ENCODE measurements at places on chromosomes 16 and 17.

GRCh38 chr17:81398832-81399411 lies 3.7 kb downstream of the BAHCC1 start:
- DNase-seq, result no peak

DNA sequence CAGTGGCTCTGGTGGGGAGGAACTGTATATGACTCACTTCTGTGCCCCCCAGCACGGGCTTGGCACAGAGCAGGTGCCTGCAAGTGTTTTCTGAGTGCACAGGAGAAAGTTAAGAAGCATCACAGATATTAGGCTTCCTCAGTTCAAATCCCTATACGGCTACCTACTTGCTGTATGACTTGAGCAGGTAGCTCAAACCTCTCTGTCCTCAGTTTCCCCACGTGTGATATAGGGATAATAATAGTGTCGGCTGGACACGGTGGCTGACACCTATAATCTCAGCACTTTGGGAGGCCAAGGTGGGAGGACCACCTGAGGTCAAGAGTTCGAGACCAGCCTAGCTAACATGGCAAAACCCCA lies 95.7 kb downstream of the C16orf78 start:
- no peak for DNase-seq

DNA sequence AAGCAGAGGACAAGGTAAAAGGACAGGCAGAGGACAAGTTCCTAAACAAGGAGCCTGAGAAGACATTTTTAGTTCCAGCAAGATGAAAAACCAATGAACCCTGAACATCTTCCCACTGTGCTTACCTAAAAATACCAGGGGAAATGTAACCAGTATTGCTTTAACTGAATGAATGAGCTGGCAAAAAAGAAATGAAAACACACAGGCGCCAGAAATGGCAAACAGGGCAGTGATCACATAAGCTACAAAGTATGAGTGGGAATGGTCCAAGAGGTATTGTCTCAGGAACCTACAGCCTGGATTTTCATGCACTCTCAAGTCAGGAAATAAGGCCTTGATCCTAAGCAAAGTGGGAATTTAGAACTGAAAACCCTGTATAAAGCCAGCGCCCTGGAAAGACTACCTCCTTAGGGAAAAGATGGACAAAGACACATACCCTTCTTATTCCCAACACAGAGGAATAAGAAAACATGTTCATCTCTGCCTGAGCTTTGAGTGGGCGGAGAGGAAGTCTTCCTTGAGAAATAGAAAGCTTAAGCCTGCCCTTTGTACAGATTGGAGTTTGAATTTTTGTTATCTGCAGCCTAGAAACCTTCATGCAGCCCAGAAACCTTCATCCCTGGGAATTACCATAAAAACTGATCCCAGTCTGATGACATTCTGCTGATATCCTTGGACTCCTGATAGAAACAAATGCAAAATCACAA lies 2.1 kb downstream of the CMTM2 start:
- DNase-seq, result no peak

DNA sequence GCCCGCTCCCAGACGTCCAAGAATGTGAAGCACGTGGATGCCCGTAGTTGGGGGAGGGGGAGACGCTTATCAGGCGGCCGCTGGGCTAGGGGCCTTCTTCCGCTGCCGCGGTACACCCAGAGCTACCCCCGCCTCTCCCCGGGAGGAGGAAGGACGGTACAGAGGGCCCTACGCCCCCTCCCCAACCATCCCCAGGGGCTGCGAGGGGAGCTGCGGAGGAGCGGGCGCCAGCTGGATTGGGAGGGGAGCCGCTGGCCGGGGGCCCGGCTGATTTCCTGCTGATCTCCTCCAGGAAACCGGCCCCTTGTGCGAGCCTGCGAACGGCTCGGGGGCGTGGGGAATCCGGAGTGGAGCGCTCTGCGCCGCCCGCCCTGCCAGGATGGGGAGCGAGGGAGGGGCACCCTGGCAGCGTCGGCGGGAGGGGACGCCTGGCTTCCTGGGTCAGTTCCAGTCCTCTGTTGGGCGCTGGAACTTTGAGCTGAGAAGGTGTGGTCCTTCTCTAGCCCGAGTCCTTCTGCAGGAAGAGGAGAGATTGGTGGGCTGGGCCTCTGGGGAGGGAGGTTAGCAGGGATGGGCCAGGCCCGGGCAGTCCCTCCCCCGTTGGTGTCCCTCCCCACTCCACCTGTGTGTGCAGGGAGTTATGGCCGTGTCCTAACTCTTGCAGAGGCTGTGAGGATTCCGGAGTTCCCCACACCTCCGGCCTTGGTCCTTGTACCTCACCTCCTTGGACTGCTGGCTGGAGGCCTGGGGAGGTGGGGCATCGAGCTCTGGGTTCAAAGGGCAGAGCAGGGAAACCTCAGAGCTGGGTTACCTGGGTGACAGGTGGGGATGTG lies 19.2 kb downstream of the GJD3 start:
- no peak for DNase-seq

DNA sequence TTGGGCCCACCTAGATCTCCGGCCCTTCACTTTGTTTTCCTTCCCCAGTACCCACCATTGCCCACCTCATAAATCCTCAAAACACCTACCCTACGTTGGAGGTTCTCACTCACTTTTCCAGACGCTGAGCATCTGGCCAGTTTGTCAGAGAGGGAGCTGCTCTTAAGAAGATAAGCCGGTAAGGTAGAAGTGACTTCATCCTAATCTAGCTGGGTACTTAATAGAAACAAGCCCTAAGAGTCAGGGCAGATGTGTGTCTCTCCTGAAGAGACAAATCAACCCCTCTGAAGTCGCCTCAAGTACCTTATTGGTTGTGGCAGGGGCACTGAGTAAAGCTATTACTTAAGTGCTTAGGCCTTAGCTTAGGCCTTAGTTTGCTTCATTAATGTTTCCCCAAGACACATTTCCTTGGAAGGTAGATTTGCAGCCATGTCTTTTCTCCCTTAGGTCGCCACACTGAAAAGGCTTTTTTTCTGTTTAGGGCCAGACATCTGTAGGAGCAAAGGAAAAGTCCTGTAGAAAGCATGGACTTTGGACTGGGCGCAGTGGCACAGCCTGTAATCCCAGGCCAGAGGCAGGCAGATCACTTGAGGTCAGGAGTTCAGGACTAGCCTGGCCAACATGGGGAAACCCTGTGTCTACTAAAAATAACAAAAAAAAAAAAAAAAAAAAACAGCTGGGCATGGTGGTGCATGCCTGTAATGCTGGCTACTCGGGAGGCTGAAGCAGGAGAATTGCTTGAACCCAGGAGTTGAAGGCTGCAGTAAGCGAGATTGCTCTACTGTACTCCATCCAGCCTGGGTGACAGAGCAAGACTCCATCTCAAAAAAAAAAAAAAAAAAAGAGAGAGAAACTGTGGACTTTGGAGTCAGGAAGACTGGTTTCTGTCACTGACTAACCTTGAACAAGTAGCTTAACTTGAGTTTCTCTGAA lies 1.0 kb downstream of the TACO1 start:
- no peak for DNase-seq

DNA sequence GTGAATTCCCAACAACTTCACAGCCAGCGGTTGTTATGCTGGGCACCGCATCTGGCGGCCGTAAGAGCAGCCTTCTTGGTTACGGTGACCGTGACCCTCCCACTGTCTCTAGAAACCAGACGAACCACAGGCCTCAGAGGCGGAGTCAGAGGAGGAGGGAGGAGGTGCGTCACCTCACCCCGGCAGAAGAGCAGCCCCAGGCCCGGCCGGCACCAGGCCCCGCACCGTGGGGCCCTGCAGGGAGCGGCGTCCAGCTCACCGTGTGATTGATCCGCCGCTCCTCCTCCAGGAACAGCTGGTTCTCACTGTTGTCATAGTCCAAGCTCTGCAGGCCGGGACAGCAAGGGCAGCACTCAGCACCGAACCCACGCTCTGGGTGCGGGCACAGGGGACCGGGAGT lies 13.7 kb downstream of the CLCN7 start:
- DNase-seq, result no peak

GRCh38 chr16:48433116-48433849 lies 48.1 kb upstream of the SIAH1 start:
- DNase-seq, result no peak

DNA sequence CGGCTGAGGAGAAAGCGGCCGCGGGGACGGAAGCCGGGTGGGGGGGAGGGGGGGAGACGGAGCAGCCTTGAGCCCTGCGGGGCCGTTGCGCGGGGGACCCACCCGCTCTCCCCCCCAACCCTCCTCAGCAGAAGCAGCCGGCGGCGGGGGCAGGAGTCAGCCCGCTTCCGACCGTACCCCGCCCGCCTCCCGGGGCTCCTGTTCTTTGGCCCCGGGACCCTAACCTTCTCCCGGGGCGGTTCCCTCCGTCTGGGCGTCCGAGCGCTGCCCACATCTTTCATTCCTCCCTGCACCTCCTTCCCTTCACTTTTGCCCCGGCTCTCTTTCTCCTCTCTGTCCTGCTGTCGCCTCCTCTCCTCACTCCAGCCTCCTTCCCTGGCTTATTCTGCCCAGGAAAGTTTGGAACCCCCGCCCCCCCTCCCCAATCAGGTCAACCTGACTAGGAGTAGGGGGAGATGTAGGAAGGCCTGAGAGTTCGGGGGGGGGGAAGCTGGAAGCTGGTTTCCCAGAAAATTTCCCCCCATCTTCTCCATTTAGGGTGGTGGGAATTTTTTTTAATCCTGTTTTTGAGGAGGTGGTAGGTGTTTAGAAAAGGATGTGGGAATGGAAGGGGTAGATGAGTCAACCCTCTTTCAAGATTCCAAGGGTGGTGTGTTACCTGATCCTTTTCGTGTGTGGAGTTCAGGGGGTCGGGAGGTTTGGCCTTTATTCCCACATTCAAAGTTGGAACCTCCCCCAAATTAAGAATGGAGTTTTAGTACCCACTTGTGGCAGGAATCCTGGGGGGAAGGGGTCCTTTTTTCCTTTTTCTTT lies 427 bp upstream of the NLK start:
- DNase-seq, result no peak

GRCh38 chr17:20273741-20274500 lies 193.4 kb downstream of the LGALS9B start:
- no peak for DNase-seq

DNA sequence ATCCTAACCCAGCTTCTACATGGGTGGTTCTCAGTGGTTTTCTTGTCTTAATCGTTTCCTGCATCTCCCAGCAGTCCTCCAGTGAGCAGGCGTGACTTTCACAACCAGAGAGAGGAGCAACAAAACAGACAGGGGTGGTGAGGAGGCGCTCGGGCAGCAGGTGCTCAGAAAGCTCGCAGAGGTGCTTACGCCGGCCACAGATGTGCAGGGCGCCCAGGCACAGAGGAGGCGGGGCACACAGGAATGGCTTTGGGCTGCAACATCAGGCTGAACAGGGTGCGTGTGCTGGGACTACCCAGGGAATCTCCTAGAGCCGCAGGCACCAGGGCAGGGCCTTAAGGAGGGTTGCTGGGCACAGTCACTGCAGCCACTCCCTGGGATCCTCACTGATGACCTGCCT lies 32.6 kb downstream of the KLHDC4 start:
- no peak for DNase-seq

GRCh38 chr17:7347630-7348477 lies 4.1 kb upstream of the KCTD11 start:
- DNase-seq, result no peak

DNA sequence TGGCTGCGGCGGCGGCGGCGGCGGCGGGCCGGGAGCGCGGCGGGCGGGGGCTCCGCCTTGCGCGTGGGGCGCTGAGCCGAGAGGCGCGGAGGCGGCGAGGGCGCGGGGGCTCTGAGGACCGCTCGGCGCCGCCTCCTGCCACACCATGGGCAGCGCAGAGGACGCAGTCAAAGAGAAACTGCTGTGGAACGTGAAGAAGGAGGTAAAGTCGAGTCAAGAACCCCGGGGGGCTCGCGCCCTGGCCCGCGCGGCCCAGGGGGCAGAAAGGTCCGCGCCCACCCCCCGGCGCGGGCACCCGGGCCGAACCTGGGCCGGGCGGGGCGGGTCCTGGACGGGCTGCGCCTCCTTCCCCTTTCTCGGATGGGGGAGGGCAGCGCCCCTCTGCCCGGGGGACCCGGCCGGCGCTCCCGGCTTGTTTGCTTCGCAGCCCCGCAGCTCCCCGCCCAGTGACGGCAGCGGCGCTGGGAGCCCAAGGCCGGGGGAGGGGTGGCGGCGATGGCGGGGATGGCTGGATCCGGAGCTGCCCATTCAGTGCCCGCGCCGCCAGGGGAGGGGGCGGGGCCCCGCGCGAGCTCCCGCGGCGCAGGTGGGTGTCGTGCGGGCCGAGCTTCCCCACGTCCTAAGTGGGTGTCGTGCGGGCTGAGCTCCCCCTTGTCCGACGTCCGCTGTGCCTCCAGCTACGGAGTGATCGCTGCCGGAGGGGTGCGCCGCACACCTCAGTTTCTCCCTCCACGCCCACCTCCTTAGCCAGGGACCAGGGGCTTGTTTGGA lies 428 bp downstream of the SGSM2 start:
- DNase-seq, result no peak

DNA sequence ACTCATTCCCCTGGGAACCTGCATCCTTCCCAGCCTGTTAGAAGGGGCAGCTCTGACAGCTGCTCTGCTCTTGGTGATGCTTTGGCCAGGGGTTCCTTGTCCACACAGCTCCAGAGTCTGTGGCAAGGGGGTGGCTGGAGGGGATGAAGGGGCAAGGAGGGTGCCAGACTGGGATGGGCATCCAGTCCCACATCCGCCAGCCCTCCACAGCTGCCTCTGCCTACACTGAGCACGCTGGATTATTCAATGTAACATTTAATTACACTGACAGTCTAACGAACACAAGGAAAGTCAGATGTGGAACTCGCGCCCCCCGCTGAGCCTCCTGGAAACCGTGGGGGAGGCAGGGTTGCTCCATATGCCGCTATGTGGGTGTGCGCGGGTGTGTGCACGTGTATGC lies 101.1 kb downstream of the C16orf78 start:
- DNase-seq, result no peak

- no peak for DNase-seq
Observed at GRCh38 chr16:27182906-27183405, 20.4 kb upstream of the KDM8 start.

- DNase-seq, result no peak
Observed at GRCh38 chr16:91484-91883, 13.5 kb downstream of the MPG start.

GRCh38 chr17:42669977-42670788 lies 6.6 kb downstream of the PLEKHH3 start:
- no peak for DNase-seq

DNA sequence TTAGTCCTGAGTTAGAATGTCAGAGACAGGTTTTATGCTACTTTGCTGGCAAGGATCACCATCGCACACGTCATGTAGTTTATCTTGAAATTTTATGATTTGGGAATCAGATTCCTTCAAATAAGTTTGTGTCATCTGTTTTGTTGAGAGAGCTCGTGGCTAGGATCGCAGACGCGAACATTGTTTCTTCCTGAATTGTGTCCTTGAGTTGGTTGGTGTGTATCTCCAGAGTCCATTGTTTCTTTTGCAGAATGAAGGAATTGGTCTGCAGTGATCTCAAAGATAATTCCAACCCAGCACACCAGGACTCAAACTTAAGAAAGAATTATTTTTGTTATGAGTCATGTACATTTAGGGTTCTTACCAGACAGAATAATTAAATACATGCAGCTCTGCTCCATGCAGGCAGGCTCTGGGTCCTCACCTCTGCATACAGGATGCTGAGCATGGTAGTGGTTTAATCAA lies 51.6 kb downstream of the PRKCA start:
- no peak for DNase-seq

DNA sequence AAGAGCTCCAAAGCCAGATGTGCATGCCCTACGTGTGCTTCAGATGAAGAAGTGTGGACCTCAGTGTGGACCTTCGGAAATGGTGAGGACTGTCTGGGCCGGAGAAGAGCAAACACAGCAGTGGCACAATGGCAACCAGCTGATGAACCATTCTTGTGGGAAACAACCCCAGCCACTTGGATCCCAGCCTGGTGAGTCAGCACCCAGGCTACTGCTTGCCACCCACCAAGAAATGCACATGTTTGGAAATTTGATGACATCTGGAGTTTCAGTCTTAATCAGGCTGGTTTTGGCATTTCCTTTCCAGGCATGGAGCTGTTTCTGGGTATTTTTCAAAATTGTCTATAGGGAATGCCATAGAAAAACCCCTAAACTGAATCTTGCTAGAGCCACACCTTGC lies 42.7 kb downstream of the DYNLRB2 start:
- no peak for DNase-seq
